ENCODE measurements at places on chromosomes 2 and 18.

- peak; percentile 23 for DNase-seq
Observed at GRCh38 chr2:85309699-85310321, 18.0 kb downstream of the TGOLN2 start.

DNA sequence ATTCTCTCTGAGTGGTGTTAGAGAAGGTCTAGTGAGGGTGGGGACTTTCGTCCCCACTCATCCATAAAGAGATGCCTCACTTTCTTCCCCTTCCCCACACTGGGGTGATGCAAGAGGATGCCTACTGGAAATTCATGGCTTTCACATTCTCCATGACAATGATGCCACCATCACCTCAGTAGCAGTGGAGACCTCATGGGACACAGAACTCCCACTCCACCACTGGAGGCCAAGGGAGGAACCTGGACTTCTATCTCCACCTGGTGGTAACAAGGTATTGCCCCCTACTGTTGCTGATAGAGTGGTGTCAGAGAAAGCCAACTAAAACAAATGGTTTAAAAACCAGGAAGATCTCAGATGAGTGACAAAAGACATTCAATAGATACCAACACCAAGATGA is 110.9 kb downstream of the INHBB start:
- DNase-seq, result no peak

GRCh38 chr2:20917719-20918572 is 95.0 kb upstream of the LDAH start:
- DNase-seq, result no peak

DNA sequence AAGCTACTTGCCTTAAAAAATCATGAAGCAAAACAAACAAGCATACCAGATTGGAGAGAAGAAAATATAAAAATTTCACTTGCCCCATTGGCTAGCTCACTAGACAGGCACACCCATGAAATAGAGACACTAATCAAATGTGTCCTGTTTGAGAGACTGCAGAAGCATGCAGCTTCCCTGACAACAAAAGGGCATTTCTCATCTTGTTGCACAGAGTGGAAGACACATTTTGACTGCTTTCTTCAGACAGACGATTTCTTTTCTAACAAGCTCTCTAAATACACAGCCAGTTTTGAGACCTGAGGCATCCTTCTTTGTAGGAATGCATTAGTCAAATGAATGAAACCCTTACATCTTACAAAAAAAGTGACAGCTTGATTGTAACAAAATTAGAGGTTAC is 1558.6 kb upstream of the NXPH2 start:
- no peak for DNase-seq

DNA sequence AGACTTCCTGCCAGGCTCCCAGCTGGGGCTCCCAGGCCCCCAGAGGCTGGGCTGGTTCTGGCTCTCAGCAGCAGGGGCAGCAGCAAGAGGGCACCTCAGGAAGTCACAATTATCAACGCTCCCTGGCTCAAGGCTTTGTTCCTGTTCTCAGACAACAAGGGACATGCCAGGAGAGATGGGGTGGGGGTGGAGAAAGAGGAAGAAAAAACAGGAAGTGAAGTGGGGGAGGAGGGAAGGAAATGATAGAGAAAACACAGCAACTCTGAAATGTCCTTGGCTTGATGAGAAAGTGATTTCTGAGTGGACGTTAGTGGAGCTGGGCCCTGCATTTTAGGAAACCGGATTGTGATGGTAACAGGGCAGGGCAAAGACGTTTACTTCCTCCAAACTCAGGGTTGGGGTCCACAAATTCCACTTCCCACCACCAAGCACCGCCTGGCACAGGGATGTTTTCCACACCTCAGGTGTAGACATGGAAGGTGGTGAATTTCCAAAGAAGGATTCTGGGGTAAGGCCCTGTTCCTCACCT is 40.4 kb downstream of the CYRIA start:
- peak; percentile 31 for DNase-seq

DNA sequence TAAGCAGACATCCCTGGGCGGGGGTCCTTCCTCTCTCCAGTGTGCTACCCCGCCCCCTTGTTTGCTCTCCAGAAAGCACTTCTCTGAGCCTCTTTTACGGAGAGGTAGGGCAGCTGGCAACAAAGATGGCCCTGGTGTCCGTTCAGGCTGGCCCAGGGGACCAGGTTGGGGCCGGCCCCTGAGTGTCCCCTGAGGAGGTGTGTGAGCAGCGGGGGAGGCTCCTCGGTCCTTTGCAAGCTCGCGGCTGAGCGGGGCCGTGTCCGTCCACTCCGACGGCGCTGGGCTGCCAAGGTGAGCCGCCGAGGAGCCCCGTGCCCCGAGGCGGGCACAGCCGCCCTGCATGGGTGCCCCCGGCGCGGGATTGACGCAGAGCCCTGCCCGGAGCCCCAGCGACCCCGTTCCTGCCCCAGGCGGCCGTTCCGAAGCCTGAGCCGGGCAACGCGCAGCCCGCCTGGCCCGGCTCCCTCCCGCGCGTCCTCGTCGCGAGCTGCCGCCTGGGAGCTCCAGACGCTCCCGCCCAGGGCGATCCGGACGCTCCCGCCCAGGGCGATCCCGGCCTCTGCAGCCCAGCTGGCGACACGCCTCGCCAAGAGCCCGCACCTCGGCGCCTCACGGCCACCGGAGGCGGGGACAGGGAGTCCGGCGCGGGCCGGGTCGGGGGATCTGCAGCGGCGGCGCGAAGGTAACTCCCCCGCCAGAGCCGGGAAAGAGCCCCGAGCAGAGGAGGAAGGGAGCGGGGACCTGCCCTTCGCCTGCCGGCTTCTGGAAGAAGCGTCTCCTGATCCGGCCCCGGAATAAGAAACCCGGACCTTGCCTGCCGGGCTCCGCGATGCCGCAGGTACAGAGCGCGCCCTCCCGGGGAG is at the start of gene PROKR1:
Gene PROKR1 (plus strand): TSS at position 569 of the 863 bp plus-strand sequence. CDS start 2,243 bp downstream, outside the sequence.
- no peak for DNase-seq

DNA sequence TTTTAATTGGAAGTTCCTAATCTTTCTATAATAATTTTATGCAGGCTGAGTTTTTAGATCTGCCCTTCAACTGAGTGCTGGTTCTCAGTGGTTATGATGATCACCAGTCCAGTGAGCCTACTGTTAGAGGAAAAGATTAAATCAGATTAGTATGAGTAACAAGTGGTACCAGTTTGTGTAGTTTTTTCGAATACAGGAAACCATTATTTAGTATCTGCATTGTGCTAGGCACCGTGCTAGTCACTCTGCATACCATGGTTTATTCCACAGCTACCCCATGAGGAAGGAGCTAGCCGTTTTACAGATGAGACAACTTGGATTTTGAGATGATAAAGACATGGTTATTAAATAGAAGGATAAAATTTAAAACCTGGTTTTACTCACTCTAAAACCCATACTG is 6.1 kb downstream of the PSMD1 start:
- no peak for DNase-seq

DNA sequence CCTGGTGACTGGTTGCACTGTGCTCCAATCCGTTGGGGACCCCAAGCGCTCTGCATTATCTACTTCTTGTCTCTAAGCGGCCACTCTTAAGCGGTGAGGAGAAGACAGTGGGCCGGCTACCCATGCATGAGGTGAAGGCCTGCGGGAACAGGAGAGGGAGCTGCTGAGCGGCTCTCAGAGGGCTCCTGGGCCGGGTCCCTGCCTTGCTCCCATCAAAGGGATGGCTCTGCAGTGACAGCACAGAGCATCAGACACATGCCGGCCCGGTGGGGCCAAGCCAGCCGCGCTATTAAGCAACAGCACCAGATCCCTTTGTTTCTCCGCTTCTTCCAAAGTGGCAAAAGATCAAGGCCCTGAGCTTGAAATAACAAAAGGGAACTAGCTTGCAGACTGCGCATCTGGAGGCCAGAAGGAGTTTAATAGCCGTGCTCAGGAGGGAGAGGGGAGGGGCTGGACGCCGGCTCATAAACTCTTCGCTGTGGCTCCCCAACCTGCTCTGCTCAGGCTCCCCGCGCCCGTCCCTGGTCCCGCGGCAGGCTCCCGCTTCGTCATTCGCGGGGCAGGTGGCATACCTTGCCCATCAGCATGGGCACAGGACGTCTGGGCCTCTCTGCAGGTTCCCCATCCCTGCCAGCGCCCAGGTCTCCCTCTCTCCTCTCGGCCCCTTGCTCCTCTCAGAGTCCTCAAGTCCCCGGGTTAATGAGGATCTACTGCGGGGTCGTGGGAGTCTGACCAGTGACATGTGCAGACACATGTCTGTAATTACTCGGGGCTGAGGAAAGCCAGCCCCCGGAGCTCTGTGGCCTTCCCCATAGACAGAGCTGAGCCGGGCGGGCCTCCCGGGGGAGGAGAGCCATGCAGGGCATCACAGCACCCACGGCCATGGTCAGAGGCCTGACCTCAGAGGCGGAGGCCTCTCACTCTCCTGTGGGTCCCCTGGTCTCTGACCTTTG is 96.7 kb downstream of the ASB1 start:
- no peak for DNase-seq

- no peak for DNase-seq
Observed at GRCh38 chr2:134397146-134397896, 143.4 kb downstream of the MGAT5 start.

- DNase-seq, result no peak
Observed at GRCh38 chr18:55501982-55502710, 85.8 kb downstream of the TCF4 start.

GRCh38 chr2:53886406-53887280 is 26.9 kb upstream of the GPR75 start:
- no peak for DNase-seq

DNA sequence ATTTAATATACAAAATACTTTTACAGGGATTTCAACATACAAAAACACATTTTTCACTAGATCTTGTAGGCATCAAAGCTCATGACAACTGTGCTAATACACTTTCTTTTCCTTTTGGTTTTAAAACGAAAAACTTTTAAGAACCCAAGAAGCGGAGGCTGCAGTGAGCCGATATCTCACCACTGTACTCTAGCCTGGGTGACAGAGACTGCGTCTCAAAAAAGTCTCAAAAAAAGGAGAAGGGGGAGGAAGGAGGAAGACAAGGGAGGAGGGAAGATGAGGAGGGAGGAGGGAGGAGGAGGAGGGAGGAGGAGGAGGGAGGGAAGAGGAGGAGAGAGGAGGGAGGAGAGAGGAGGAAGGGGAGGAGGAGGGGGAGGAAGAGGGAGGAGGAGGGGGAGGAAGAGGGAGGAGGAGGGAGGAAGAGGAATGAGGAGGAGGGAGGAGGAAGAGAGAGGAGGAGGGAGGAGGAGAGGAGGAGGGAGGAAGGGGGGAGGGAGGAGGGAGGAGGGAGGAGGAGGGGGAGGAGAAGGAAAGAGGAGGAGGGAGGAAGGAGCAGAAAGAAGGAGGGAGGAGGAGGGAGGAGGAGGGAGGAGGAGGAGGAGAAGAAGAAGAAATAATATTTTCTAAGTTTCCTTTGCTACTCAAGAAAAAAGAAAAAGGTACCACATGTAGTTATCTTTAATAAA is 13.8 kb downstream of the ROCK2 start:
- DNase-seq, result no peak

DNA sequence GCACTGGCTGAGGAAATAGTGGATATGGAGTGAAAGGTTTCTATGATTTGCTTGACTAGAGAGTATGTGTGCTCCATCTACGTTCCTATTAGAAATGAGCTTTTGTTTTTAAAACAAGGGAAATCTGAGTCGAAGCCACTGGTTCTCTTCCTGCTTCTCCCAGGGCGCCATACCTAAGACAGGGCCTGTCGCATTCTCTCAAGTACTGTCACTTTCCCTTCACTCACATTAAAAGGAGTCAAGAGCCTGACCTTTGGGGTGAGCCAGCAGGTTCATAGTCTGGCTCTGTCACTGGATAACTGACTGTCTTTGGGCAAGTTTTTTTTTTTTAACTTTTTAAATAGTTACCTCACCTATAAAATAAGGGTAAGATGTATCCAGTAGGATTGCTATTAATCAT is 121.0 kb downstream of the MAP3K20 start:
- DNase-seq, result no peak

DNA sequence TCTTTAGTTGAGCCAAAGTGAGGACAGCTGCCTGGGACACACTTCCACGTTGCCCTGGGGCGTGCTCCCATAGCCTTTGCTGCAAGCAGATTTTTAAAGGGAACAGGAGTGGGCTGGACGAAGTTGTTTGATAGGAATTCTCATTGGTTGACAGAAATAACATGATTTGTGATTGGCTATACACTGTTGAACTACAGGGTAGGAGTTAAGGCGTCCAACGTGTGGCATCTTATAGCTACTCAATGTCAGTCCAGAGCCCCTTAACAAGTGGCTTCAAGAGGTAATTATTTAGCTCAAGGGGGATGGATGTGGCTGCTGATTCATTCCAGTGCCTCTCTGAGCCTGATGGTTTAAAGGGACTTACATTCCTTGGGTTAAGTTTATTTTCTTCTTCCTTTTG is 65.5 kb downstream of the ACAA2 start:
- no peak for DNase-seq

- no peak for DNase-seq
Observed at GRCh38 chr2:189022053-189022481, 47.9 kb downstream of the COL3A1 start.

DNA sequence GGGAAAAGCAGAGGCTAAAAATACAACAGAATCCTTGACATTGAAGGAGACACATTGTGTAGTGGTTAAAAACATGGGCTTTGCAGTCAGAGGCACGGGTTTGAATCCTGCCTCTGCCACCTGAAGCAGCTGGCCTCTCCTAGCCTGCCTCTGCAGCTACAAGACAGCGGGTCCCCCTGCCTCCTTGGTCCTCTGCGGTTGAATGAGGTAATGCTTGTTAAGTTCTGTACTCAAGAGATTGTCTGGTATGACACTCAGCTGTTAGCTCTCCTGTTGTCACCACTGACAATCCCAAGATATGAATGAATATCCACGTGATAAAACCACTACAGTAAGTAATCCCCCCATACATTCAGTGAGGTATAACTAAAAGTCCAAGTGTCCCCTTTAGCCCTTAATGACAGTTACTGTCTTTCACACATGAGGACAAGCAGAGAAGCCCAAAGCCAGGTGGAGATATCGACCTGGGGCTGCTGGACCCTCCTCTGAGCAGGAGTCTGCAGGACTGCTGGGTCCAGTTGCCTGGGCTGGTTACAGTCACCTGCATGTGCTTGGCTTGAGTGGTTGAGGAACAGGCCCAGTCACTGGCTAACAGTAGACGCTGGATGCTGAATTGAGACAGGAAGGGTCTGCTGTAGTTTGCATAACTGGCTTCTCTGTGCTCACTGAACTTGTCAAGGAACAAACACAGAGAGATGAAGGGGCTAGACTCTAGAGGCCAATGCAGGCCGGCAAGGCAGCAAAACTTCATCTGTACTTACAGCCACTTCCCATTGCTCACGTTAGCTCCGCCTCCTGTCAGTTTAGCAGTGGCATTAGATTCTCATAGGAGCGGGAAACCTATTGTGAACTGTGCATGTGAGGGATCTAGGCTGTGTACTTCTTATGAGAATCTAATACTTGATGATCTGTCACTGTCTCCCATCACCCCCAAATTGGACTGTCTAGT is 85.5 kb downstream of the TGFA start:
- DNase-seq, result no peak

GRCh38 chr2:112674229-112674628 is 28.5 kb downstream of the SLC20A1 start:
- DNase-seq, result no peak

- DNase-seq, result no peak
Observed at GRCh38 chr2:128631698-128632500, 313.2 kb upstream of the HS6ST1 start.

- no peak for DNase-seq
Observed at GRCh38 chr18:55343396-55344073, 244.5 kb downstream of the TCF4 start.

DNA sequence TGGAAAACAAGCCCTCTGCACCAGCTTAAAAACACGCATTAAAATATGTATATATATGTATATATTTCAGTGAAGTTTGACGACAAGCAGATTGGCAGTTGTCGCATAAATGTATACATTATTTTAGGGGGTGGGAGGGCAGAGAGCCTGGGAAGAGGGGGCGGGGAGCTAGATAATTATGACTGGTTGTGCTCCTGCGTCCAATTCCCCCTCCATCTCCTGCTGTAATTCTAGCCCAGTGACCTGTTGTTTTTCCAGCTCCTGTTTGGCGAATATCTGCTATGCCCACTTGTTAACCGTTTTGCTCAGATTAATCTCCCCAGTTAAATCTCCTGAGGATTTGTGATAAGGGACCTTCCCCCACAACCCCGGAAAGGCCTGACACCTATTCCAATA is 656 bp downstream of the UNC80 start:
- no peak for DNase-seq

Data from CD4-positive, alpha-beta T cell treated with Interleukin-17A for 1 hour (primary cell).